ENCODE measurements at places on chromosomes 7 and 10.

DNA sequence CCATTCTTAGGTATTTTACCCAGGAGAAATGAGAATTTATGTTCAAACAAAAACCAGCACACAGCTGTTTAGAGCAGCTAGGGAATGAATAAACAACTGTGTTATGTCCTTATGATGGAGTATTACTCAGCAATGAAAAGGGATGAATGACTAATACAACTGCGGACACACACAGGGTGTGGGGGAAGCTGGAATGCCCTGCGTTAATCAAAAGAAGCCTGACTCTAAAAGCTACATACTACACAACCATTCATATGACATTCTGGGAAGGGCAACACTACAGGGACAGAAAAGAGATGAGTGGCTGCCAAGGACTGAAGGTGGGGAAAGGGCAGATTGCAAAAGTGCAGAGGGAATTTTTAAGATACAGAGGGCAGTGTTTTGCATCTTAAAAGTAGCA, 64.0 kb downstream of the DLG5 start:
- DNase-seq, result no peak

DNA sequence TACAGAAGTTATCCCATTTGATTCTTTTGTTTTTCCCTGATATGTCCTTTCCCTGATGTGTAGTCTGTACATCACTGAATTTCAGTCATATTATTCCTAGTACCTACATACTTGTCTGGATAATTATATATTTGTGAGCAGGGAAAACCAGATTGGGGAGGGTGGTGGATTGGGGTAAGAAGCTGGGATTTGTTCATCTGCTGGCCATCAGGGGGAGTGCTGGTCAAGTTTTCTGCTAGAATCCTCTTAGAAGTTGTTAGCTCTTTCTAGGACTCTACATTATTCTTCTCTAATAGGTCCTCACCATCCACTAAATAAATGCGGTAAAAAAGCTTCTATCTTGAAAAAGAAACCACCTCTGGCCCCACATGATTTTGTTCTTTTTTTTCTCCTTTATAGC, 232.7 kb upstream of the TAC1 start:
- peak; percentile 47 for DNase-seq

DNA sequence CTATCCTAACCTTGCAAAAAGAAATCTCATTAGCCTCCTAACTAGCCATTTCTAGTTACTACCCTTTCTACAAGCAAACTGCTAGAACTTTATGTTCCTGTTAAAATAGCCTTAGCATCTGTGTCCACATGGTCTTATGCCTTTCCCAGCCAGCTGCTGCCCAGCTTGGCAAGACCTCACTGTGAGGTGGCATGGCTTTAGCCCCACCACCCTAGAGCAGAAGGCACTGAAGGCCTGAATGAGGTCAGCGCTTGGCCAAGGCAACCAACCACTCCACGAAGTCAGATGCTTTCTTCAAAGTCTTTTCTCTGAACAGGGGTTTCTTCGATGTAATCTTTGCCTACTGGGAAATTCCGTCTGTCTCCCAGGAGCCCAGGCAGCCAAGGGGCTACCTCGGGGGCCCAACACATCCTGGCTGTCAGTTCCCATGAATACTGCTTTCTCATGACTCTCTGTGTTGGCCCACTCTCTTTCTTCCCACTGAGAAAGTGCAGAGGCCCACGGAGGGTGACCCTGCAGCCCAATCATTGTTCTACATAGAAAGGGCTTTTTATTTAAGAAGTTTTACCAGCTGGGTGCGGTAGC, 41.6 kb downstream of the POLR3A start:
- no peak for DNase-seq

DNA sequence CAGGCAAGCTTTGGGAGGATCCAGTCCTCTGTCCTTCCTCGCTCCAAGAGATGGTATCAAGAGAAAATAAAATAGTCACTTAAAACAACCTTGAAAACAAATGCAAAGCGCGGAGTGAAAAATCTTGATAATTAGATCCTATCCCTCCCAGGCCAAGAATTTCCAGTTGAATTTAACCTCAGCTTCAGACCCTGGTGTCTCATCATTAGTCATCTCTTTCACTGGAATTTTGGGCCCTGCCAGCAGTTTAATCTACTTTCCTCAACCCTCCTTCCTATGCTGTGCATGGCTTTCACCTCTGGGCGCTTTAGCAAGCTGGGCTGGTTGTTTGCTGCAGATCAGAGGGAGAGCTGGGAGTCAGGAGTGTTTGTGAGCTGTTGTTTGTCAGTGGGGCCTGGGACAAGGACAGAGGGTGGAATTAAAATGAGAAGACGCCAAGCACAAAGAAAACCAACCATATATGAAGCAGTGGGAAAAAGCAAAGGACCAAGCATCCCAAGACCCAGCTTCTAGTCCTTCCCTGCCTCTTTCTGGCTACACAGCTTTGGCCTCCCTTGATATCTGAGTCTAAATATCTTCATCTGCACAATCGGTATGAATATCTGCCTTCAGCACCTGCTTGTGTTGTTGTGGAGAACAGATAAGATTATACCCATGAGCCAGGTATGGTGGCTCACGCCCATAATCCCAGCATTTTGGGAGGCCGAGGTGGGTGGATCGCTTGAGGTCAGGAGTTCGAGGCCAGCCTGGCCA, 13.5 kb downstream of the MYOF start:
- peak; percentile 67 for DNase-seq

GRCh38 chr10:44473146-44473545, 88.2 kb upstream of the CXCL12 start:
- no peak for DNase-seq

DNA sequence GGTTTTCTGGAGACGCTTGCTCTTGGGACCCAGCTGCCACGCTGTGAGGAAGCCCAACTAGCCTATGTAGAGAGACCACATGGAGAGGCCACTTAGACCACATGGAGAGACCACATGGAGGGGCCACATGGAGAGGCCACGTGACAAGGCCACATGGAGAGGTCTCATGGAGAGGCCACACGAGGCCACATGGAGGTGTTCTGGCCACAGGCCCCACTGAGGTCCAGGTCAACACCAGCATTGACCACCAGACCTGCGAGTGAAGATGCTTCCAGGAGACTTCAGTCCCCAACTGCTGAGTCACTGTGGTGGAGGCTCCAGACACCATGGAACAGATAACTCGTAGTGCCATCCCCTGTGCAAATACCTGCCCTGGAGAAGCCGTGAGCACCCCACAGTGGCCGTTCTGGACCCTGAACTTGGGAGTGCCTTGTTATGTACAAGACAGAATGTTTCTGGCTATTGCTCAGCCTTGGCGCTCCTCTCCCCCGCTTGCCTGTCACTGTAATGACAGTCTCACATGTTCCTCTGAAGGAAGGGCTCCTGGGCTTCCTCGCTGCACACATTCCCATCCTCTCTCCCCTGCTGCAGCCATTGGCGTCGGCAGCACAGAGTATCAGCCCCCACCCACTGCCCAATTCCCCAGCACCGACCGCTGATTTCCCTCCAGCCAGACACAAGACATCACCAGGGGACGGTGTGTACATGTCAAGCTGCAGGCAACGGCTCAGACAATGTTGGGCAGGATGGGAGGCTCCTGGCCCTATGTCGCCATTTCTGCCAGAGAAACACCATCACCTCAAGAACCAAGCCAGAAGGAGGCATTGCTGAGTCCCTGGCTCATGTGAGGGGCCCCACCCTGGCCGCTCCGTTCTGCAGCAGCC, 49.0 kb upstream of the TNRC18 start:
- DNase-seq, result no peak

GRCh38 chr10:131787961-131788360, 112.8 kb upstream of the PPP2R2D start:
- no peak for DNase-seq

- no peak for DNase-seq
Observed at GRCh38 chr10:100229819-100230422, 525 bp upstream of the CHUK start.

DNA sequence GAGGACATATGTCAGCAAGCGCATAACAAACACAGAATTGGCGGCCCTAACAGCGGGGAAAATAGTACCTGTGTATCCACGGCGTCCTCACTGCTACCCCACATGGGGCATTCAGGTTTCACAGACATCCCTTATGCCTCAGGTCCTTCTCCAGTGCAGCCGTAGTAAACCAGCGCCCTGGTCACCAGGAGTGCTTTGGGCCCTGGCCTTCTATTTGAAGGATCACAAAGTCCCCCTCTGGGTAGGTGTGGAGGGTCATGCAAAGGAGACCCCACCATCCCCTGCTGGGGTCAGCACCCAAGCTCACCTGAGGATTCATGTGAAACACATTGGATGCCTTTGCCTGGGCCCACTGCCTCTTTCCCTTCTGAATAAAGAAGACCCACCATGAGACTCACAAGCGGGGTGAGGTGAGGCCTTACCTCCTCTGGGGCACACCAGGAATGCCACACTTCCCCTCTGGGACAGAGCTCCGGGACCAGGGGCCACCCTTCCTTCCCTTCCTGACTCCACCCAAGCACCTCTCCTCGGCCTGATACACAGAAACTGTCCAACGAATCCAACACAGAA, 18.8 kb downstream of the CLRN3 start:
- DNase-seq, result no peak

DNA sequence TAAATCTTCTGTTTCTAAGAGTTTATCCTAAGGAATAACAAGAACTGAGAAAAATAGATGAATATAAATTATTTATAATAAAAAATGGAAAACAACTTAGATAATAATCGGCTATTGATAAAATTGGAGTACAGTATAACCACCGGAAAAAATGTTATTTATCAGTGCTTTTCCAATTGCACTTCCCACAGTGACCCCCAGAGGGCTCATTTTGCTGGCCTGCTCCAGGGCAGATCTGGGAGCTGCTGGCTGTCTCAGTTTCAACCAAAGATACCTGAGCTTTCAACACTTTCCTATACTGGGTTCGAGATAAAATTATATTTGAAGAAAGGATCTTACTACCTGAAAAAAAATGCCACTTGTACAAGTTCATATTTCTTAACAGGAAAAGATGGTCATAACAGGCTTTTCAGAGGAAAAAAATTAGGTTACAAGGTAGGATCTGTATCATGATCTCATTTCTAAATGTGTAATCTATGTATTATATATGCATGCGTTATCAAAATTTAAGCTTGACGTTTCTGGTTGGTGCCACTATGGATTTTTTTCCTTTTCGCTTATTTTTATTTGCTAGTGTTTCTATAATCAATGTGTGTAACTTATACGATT, 165.7 kb downstream of the NPSR1 start:
- no peak for DNase-seq

DNA sequence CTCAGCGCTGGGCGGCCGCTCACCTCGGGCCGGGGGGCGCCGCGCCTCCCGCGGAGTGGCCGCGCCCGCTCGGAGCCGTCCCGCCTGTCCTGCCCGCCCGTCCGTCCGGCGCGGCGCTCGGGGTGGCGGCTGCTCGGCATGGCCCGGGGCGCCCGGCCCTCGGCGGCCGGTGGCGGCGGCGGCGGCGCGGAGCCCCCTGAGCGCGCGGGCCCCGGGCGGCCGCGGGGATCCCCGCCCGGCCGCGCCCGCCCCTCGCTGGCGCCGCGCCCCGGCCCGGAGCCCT, 338 bp downstream of the SDK1 start:
- DNase-seq, result no peak

All from SW 1271 (cell line).